ENCODE measurements at places on chromosomes 13 and 19.
A peak's percentile ranks its signal among the peaks of the same experiment; 100 is the strongest.

- DNase-seq: no peak
Observed at GRCh38 chr13:75445717-75446499, 36.1 kb downstream of the TBC1D4 start.

GRCh38 chr19:29630655-29631054, 24.6 kb downstream of the POP4 start:
- no peak for DNase-seq

DNA sequence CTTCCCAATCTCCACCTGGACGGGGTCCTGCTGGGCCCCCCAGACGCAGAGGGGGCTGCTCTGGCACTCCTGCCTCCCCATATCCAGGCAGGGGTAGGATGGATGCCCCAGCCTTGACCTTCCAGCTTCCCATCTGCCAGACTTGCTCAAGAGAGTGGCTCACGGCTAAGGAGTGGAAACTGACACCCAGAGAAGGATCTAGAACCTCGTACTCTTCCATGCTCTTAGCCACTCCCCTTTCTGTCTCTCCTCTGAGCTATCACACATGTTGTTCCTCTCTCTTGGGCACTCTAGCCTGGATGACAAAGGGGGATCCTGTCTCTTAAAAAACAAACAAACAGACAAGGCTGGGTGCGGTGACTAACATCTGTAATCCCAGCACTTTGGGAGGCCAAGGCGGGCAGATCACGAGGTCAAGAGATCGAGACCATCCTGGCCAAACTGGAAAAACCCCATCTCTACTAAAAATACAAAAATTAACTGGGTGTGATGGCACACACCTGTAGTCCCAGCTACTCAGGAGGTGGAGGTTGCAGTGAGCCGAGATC, 12.2 kb upstream of the FUT5 start:
- no peak for DNase-seq

GRCh38 chr19:34023381-34023780, 148.9 kb upstream of the LSM14A start:
- no peak for DNase-seq

DNA sequence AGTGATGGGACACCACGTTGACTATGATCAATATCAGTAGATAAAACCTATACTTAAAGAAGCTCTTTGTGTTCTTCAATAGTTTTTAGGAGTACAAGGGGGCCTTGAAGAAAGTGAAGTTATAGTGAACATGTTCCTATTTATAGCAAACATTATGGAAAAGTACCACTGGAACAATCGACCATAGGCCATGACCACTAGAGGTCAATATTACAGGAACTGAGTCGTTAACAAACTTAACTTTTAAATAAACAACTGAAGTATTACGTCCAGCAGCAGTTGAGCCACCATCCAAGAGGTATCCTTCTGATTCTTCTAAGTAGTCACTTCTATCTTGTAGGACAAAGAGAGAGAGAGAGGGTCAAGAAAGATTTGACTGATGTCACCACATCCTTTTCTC, 391.0 kb upstream of the SLITRK5 start:
- DNase-seq: no peak

GRCh38 chr19:33558151-33558550, 36.6 kb upstream of the PEPD start:
- no peak for DNase-seq

- DNase-seq: peak; percentile 14
Observed at GRCh38 chr19:45640849-45641273, 1.7 kb upstream of the EML2 start.

DNA sequence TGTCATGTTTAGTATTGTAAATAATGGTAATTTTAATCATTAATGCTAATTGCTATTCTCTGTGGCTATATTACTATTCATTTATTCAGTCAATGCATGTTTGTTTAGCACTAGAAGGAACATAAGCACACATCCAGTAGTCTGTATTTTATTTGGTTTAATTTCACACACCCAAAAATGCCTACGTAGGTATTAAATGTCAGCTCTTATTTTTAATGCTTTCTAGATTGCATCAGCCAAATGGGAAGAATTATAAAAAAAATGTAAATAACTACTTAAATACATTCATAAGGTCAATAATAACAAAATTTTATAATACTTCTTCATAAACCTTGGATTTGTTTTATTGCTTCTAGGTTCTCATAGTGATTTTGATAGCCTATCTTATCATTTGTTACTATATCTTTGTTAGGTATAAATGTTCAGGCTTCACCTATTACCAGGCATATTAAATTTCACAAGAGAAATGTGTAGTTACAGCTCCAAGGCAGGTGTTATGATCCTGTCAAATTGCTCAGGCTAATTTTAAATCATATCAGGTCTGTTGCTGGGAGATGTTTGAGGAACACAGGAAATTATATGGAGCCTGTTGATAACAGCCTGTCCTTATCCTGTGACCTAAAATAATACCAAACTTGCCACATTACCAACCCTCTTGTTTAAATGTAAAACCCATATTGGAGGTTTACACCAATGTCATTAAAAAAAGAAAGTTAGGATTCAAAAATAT, 34.4 kb downstream of the ITGBL1 start:
- no peak for DNase-seq

- DNase-seq: no peak
Observed at GRCh38 chr19:11693505-11694499, 44.9 kb downstream of the ZNF823 start.

- no peak for DNase-seq
Observed at GRCh38 chr19:49639401-49640112, 386 bp downstream of the RRAS start.

GRCh38 chr13:71323266-71323665, 543.7 kb downstream of the DACH1 start:
- DNase-seq: no peak

GRCh38 chr13:34620862-34621261, 321.2 kb upstream of the NBEA start:
- no peak for DNase-seq

DNA sequence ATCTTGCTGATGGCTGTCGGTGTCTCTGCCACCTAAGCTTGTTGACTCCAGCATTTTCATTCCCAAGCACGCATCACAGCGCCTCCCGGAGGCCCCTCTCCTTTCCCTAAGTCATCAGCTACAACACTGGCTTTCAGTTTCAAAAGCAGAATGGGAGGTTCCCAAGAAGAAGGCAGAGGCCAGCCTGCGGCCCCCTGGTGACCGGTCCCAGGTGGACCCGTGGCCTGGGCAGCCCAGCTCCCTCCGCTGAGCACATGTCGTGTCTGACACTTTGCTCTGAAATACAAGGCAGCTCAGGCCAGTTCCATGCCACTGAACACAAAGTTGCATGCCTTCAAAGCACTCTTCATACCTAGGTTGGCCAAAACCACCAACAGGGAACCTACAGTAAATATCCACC, 8.5 kb downstream of the MLLT1 start:
- no peak for DNase-seq

GRCh38 chr13:33263976-33264619, 21.5 kb downstream of the STARD13 start:
- no peak for DNase-seq

GRCh38 chr13:46062185-46062584, 9.6 kb upstream of the ZC3H13 start:
- DNase-seq: no peak

- no peak for DNase-seq
Observed at GRCh38 chr19:42095814-42096230, 19.9 kb downstream of the ZNF574 start.
